ENCODE measurements at places on chromosomes 5 and 9. TPM values are rescaled to one million over a fixed set of nuclear protein-coding genes. Genes with fewer than 3 reads are reported as not detected.

FBP1 gene
- not detected for total RNA-seq

C5orf58 gene
- not detected for total RNA-seq

DNAH5 gene
- total RNA-seq, result 0.39 TPM

CTSL gene
- total RNA-seq, result 57.3 TPM

SLC36A3 gene
- total RNA-seq, result not detected

PLAC8L1 gene
- not detected for total RNA-seq

GZMA gene
- total RNA-seq, result not detected

PRELID1 gene
- 49.9 TPM for total RNA-seq

SNCAIP gene
- 0.11 TPM for total RNA-seq

DOCK8 gene
- total RNA-seq, result 1.6 TPM

PPP2R2B gene
- total RNA-seq, result under 0.01 TPM

BICD2 gene
- 42.4 TPM for total RNA-seq

PCDHGC4 gene
- 0.54 TPM for total RNA-seq

ARL10 gene
- total RNA-seq, result 13.0 TPM

MINAR2 gene
- not detected for total RNA-seq

CNTFR gene
- not detected for total RNA-seq

ADAMTS16 gene
- under 0.01 TPM for total RNA-seq

ADAMTS6 gene
- 578 TPM for total RNA-seq

WDR38 gene
- not detected for total RNA-seq

EIF4E1B gene
- total RNA-seq, result not detected

SPRY4 gene
- total RNA-seq, result 2.0 TPM

LIX1 gene
- total RNA-seq, result 0.43 TPM

FOXD4 gene
- total RNA-seq, result under 0.01 TPM

POU5F2 gene
- total RNA-seq, result 1.4 TPM

SH3RF2 gene
- total RNA-seq, result 60.9 TPM

CDKN2A gene
- total RNA-seq, result 36.4 TPM

ATP10B gene
- not detected for total RNA-seq

CDH12 gene
- total RNA-seq, result not detected

KIAA1958 gene
- total RNA-seq, result 8.9 TPM

CHSY3 gene
- total RNA-seq, result 9.5 TPM

GALNT12 gene
- 14.3 TPM for total RNA-seq
